ENCODE measurements at places on chromosomes 1 and 21.

- no peak for DNase-seq
These were observed 5.9 kb upstream of the ZNF124 start for GRCh38 chr1:247177755-247178154.

DNA sequence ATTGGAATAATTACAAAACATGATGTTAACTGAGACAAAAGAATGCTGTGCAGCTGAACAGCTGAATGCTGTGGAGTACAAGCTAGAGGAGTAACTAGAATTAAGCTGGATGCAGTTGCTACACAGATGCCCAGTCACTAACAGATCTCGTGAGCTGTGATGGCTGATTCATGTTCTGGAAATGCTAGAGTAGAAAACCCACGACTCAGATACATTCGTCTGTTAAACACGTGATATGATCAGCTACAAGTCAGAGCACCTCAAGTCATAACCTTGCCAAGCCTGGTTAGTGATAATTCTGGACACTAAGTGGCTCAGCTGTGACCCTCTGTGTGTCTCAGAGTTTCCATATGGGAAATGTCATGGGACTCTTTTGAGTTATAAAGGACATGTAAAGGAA lies 89.7 kb upstream of the ESRRG start:
- DNase-seq = no peak

GRCh38 chr1:17440827-17441168 lies 1.3 kb upstream of the RCC2 start:
- no peak for DNase-seq

DNA sequence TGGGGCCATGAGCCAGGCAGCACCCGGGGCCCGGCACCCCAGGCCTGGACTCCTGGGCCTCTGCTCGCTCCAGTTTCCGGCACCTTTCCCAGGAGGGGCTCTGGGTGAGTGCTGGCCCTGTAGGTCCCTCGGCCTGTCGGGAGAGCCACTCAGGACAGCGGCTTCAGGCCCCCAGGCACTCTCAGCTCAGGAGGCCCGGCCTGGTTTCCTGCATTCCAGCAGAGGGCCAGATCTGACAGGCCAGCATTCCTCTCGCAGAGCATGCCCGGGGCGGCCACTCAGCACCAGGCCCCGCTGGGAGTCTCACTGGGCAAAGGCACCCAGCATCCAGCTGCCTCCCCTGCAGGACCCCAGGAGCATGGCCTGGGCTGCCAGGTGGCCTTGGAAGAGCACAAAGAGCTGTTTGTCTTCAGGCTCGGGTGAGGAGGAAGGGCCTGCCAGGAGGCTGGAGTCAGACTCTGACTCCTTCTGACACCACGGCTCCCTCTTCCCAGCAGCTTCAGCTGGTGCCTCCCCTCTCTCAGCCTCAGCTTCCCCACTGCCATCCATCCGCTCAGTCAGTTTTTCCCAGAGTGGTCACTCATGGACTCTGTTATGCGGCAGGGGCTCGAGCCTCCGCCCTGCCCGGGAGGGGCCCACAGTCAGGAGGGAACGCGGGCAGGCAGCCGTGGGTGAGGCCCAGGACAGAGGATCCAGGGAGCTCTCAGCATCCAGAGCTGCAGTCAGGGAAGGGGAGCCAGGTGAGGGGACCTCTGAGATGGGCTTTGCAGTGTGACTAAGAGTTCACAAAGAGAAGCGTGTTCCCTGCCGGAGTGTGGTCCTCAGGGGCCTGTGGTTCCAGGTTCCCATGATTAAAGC lies 51.7 kb downstream of the WNT9A start:
- DNase-seq = peak; percentile 82

- DNase-seq = no peak
These were observed 154.1 kb downstream of the PHTF1 start for GRCh38 chr1:113605146-113605545.

DNA sequence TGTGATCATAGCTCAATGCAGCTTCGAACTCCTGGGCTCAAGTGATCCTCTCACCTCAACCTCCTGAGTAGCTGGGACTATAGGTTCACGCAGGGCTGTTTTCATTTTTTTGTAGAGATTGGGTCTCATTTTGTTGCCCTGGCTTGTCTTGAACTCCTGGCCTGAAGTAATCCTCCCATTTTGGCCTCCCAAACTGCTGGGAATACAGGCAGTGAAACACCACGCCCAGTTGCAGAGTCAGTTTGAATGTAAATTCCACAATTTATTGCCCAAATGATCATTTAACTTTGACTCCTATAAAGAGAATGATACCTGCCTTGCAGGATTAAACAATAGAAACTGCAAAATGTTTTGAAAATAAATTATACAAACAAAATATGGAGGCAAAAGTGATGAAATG lies 10.7 kb downstream of the GOLPH3L start:
- no peak for DNase-seq
